ENCODE measurements at places on chromosomes 12 and 14.

DNA sequence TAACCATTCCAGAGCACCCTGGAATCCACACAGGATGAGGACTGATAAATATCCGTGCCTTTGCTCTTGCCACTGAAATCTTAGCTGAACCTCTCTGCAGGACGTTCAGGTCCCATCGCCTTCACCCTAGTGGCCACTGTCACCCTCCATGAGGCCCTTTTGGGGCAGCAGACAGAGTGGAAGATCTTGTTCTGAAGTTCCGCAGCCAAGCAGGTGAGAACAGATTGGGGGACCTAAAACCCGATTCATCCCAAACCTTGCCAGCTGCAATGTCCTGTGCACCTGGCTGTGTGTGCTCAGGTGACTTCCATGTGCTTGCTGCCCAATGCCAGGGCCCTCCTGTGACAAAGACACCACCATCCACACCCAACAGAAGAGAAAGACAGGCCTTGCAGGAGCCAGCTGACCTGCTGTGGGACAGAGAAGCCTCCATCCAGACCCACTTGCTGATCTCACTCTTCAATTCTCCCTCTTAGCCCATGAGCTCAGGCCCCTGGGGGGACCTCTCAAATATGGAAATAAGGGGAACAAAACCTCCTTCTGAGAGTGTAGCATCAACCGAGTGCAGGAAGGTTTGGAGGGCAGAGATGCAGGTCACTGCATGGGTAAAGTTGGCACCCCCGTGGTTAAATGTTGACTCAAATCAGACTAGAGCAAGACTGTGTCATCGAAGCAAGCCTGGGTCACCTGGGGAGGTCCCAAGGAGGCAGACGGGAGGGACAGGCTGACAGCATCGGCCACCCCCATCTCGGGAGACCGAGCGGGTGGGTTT, 308.7 kb upstream of the DIO3 start:
- DNase-seq: no peak

DNA sequence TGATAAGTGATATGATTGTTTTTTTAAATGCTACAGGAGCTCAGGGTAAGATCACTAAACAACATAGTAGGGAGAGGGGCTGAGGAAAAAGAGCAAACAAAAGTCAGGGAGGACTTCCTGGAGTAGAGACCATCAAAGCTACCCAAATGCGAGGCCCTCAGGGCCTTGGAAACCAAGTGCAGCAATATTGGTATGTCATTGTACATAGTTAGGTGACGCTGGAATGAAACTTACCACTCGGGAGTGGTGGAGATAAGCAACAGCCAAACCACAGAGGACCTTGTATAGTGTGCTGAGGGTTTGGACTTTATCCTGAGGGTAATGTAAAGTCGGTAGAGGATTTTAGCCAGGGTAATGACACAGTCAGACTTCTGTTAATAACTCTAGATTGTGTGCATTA, 13.8 kb downstream of the KITLG start:
- DNase-seq: no peak

- no peak for DNase-seq
Measured at GRCh38 chr14:76965232-76965631, 63.3 kb downstream of the IRF2BPL start.

- no peak for DNase-seq
Measured at GRCh38 chr14:30868736-30869135, 5.6 kb upstream of the COCH start.

GRCh38 chr12:127280393-127281275, 986.3 kb upstream of the TMEM132C start:
- peak; percentile 55 for DNase-seq

DNA sequence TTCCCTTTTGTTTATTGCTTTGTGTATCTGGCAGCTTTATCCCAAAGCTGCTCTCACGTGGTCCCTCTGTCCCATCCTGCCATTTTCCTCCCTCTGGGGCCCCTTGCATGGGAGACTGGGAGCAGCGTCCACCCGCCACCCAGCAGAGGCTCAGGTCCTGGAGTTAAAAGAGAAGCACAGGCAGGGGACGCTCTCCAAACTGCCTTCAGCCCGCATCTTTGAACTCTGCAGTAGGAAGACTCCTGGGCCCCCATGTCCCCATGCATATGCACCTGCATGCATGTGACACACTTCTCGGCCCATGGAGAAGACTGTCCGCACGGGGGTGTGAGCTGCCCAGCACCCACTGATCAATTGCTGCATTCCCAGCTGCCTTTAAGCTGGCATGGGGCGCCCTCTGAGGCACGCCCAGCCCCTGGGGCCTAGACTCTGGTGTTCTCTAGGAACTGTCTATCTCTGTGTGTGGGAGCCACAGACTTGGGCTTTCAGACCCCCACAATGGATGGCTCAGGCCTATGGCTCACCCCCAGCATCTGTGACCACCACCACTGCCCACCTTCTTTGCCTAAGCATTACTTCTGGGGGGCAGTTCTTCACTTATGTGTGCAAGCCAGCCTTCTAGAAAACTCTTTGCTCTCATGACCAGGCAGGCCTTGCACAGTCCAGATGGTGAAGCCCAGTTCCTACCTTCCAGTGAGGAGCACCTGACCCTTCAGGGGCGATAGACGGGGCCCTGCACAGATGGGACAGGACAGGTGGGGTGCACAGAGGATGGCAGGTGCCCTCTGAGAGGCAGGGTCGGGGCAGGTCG, 96.1 kb upstream of the DIO3 start:
- no peak for DNase-seq

DNA sequence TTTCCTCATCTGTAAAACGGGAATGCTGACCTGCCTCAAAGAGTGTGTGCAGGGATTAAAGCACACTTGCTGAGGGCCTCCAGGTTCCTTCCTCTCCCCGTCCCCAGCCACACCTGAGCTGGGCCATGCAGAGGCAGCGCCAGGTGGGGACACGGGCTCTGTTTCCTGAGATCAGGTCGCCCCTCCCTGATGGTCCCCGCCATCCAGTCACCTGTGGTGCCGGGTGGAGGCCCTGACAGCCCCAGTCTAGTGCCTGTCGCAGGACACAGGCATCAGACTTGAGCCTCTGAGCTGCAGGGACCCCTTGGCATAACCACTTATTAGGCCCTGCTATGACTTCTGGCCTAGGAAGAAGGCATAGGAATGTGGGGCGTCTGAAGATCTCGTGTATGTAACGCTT, 12.5 kb downstream of the CHGA start:
- DNase-seq: no peak

GRCh38 chr14:22814941-22815713, at the start of gene SLC7A7:
Gene SLC7A7 (minus strand): TSS chr14:22815435. CDS start chr14:22813398, 2,037 bp downstream.
- no peak for DNase-seq

DNA sequence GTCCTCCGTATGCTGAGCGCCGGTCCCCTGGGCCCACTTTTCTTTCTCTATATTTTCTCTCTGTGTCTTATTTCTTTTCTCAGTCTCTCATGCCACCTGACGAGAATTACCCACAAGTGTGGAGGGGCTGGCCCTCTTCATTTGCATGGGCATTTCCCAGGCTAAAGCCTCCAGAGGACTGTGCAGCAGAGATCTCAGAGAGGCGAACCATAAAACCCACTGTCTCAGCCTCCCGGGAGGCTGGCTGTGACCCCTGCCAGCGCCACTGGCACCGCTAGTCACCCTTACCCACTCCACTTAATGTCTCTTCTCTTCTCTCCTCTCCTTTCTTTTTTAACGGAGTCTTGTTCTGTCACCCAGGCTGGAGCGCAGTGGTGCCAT, 7.1 kb upstream of the SERPINA9 start:
- DNase-seq: no peak

DNA sequence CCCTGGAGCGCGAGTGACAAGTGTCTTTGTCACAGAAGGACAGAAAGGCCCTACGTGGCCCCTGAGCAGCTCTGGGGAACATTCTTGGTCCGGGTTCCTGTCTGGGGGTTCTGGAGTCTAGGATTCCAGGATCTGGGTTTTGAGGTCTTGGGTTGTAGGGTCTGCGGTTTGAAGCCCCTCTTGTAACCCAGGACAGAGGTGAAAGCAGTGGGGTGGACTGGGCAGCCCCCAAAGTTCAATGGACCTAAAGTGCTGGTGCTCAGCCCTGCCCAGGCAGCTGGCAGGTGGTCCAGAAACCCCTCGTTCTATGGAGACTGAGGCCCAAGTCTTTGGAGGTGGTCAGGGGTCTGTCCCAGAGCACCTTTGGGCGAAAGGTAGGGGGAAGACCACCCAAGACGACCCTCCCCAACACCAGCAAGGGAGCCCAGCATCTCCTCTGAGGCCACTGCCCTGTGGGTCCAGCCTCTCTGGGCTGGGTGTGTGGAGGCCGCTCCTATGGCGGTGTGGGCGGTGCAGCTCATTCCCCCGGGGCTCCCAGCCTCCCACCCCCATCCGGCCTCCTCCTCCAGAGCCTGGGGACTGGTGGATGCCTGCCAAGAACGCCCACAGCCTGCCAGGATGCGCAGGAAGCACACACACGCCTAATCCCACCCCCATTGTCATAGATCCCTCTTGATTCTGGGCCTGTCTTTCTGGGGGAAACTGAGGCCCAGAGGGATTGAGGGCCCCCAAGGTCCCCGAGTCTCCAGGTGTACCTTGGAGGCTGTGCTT, 30.2 kb upstream of the ANKRD9 start:
- peak; percentile 60 for DNase-seq

DNA sequence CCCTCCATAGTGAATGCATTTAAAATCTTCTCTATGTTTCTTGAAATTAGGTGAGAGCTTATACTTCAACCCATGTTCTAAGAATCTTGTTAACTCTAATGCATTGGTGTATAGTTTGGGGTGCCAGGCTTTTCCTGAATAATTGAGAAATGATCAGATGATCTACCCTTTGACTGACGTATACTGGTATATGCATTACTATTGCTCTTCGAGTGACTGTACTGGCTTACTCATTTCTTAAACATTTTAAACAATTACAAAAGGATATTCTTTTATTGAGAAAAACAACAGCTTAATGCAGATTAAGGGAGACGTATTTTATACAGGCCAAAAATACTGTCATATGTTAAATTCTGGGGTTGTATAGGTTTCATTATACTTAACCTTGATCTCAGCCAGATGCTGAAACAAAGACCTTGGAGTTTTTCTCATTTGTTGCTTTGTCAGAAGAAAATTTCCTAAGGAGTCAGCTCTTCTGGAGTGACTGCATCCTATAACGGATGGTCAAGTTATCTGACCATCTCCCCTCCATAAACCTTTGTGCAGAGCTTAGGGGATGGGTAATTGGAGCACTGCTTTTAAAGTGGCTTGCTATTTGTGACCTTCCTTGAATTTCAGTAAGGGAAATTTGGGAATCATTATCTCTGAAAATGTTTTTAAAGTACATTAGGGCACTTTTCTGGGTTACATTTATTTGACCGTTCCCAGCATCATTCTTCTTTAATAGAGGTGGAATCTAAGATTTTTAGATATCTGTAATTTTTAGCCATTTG, 507.6 kb downstream of the PCNX1 start:
- peak; percentile 66 for DNase-seq

- no peak for DNase-seq
Measured at GRCh38 chr14:96626121-96626768, 124.1 kb downstream of the PAPOLA start.

- DNase-seq: peak; percentile 87
Measured at GRCh38 chr12:94714378-94715114, 64.2 kb upstream of the TMCC3 start.

- DNase-seq: peak; percentile 91
Measured at GRCh38 chr14:85234156-85235025, 295.6 kb upstream of the FLRT2 start.

DNA sequence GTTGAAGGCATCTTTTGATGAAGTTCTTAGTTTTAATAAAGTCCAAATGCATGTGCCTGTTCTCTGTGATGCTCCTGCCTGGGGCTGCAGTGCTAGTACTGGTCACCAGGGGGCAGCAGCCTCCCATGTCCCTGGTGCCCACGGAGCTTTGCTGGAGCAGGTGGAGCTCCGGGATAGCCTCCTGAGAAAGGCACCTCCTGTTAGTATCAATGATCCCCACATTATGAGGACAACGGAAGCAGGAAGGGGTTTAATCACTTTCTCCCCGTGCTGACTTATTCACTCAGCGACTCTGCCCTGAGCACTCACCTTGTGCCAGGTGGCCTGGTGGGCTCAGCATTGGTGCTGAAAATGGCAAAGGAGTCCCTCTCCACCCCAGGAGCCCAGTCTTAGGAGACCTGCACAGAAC, 123.0 kb upstream of the PZP start:
- DNase-seq: peak; percentile 68

DNA sequence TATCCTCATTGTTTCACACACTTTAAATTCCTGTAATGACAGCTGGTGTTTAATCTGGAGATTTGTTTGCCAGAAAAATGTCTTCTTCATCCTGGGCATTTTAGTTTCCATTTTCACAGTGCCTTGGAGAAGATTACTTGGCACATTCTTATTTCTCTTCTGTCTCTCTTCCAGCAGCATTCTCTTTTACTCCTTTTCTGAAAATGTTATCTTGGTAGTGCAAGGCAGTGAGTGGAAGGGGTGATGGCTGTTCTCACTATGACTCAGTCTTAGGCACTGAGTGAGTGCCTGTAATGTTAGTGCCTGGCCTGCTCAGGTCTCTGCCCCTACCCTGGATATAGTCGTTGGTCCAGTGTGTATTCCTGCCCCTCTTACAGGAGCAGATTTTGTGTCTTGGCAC, 13.1 kb downstream of the CLECL1 start:
- no peak for DNase-seq

GRCh38 chr12:58365087-58365390, 423.7 kb downstream of the ATP23 start:
- no peak for DNase-seq

DNA sequence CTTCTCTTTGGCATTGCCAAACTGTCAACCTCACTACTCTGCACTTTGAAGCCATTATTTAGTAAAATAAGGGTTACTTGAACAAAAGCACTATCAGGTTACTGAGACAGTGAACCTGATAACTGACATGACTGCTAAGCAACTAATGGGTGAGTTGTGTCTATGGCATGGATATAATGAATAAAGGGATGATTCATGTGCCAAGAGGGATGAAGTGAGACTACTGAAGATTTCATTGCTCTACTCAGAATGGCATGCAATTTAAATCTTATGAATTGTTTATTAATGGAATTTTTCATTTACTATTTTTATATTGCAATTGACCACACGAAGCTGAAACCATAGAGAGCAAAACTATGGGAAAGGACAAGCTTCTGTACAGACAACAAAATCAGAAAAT, 74.4 kb downstream of the CEP128 start:
- peak; percentile 65 for DNase-seq

- DNase-seq: no peak
Measured at GRCh38 chr12:113762155-113762881, 203.8 kb downstream of the RBM19 start.

DNA sequence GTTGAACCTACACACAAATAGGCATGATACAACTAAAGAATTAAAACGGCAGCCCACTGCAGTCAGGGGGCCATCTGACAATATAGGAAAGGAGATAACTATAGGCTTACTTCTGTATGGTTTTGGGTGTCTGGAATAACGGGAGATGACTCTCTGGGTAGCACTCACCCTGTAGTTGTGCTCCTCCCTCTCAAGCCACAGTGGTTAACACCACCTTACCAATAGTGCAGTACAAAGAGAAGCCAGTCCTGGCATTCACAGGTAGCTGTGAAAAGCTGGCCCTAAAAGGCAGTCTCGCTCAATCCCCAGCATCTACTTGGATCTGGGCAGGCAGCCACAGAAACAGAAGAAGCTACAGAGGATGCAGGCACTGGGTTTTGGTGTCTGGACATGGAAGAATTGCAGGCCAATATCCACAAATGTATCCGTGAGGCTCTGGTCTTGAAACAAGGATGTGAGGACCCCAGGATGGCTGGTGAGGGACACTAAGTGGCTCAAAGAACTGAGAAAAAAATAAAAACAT, 93.0 kb downstream of the DPF3 start:
- no peak for DNase-seq

GRCh38 chr12:105713606-105714305, 383.3 kb downstream of the C12orf75 start:
- DNase-seq: no peak

GRCh38 chr14:69910871-69911270, 31.7 kb downstream of the SMOC1 start:
- no peak for DNase-seq

Measured in epithelial cell of esophagus (primary cell).